Mesothelial cell of epicardium (in vitro differentiated cells): ENCODE measurements at places on chromosomes 7 and 10. TPM values are rescaled to one million over a fixed set of nuclear protein-coding genes. Genes with fewer than 3 reads are reported as not detected.

- no peak overlapping the region for H3K27ac ChIP-seq
- no peaks in the 10 kb centered on the region for H3K36me3 ChIP-seq
- peaks cover 19% of the 10 kb centered on the region for H3K27me3 ChIP-seq
- H3K4me3 ChIP-seq = no peak overlapping the region
Observed at GRCh38 chr10:133062085-133062484, 25.6 kb upstream of the ADGRA1 start.

ZNF3 gene
- 78.6 to 85.9 TPM (median 81.1 TPM) in 3 replicates for total RNA-seq

DNA sequence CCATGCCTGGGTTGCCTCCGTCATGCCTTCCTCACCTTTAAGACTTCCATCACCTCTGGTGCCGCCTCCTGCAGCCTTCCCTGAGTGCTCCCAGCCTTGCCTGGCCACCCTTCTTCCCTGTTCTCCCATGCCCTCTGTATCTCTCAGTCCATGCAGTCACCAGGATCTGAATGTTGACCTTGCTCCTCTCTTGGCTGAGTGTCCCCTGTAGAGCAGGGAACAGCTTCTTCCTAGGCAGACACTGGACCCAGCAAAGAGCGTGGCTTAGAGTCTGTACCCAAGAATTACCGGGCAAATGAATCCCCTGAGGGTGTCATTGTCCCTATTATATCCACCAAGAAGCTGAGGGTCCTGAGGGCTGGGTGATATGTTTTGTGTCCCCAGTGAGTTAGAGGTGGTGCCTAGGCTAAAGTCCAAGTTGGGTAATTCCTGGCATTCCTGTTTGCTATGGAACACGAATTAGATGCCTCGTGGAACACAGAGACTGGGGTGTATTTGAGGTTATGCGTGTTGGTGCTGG, 505.6 kb downstream of the RPS24 start:
- DNase-seq = no peak
- H3K4me3 ChIP-seq = no peak overlapping the region
- peaks cover 39% of the 10 kb centered on the region for H3K4me1 ChIP-seq
- H3K27ac ChIP-seq = no peak overlapping the region

- H3K4me1 ChIP-seq = no peaks in the 10 kb centered on the region
- H3K36me3 ChIP-seq = no peaks in the 10 kb centered on the region
- peak; percentile 16 for DNase-seq
- no peak overlapping the region for H3K4me3 ChIP-seq
- H3K27me3 ChIP-seq = peaks cover 76% of the 10 kb centered on the region
Observed at GRCh38 chr10:86262688-86263181, 103.9 kb downstream of the GRID1 start.

GIMAP8 gene
- total RNA-seq = not detected in 3 replicates

SPDYE11 gene
- total RNA-seq = 0.11 to 0.18 TPM in 2 of 3 replicates, not detected in the other

WNT16 gene
- 0.49 to 0.86 TPM (median 0.61 TPM) in 3 replicates for total RNA-seq

CPEB3 gene
- total RNA-seq = 2.6 to 3.0 TPM (median 2.6 TPM) in 3 replicates
